Memory B cell (primary cell): ENCODE measurements at places on chromosomes 4 and X.

DNA sequence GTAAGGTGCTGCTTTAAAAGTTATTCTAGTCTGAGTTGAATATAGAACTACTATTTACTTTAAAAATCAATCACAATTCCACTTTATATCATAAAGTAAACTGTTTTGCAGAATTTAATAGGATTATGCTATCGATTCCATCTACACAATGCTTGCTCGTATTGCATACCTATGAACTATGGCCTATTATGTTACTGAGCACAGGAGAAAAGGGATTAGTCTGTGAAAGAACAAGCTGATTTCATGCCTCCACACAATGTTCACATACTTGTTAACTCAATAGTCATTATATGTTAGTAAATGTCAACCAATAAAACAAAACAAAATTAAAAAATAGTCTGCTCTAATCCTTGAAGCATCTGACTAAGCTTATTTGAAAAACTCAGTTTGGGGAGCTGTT, 223.6 kb downstream of the PCDH10 start:
- DNase-seq, result no peak
- no peaks in the 10 kb centered on the region for H3K27me3 ChIP-seq
- no peaks in the 10 kb centered on the region for H3K4me1 ChIP-seq
- no peak overlapping the region for H3K4me3 ChIP-seq

DNA sequence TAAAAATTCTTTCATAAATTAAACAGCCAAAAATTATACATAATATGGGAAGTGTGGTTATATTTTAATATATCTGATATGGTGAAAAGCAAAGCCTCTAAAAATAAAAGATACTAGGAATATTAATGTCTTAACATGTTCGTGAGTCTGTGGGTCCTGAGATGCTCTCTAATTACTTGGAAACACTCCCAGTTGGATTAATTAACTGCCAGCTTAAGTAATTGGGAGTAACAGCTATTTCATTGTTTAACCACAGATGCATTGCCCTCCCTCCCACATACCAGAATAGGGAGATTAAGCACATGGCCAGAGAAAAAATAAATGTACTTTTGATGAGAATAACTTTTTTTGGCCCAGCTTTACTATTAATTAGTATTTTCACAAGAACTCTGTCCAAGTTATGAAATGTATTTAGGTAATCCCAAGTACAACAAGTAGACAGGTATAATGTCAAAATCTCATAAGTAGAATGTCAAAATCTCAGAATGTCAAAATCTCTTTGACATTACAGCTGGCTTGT, 79.7 kb downstream of the BTC start:
- peaks cover 3% of the 10 kb centered on the region for H3K27me3 ChIP-seq
- peaks cover 3% of the 10 kb centered on the region for H3K36me3 ChIP-seq
- peaks cover 9% of the 10 kb centered on the region for H3K4me1 ChIP-seq

DNA sequence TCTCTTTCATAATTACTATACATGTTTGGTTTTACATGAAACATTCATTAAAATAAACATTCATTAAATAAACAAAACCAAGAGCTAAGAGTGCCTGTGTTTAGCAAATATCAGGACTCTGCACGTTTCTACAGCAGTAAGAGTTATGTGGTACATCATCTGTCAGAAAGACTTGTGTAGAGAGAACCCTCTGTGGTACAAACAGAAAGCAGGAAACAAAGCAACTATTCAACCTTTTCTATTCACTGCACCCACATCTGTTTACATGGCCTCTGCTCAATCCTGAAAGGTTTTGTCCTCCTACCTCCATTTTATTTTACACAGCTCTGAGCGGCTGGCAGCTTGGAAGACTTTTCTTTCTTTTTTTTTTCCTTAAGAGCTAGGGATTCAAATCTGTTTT, 90.7 kb upstream of the PCDH18 start:
- no peak overlapping the region for H3K4me3 ChIP-seq
- no peaks in the 10 kb centered on the region for H3K36me3 ChIP-seq
- H3K4me1 ChIP-seq, result no peaks in the 10 kb centered on the region
- DNase-seq, result no peak
- no peaks in the 10 kb centered on the region for H3K27me3 ChIP-seq
- no peak overlapping the region for H3K27ac ChIP-seq

DNA sequence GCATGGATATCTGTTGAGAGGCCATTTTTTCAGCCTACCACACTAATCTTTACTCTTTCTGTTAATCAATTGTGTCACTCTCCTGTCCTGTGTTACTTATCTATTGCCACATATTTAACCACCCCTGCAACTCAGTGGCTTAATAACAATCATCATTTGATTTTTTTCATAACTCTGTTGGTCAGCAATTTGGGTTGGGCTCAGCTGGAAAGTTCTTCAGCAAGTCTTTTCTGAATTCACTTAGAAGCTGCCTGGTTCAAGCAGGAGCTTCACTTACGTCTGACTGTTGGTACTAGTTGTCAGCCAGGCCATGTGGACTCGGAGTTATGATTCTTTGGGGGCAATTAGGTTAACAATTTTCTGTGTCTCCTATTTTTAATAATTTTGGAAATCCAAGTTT, 50.1 kb downstream of the CPE start:
- H3K4me3 ChIP-seq, result no peak overlapping the region
- no peak for DNase-seq
- H3K4me1 ChIP-seq, result no peaks in the 10 kb centered on the region
- H3K36me3 ChIP-seq, result peaks cover 2% of the 10 kb centered on the region

GRCh38 chrX:386239-386767, 404 bp downstream of the PPP2R3B start:
- H3K4me3 ChIP-seq, result peak overlapping the region; percentile 8
- peaks cover 7% of the 10 kb centered on the region for H3K4me1 ChIP-seq
- no peak for DNase-seq
- H3K36me3 ChIP-seq, result no peaks in the 10 kb centered on the region
- H3K27me3 ChIP-seq, result no peaks in the 10 kb centered on the region

GRCh38 chrX:16870862-16871815, 977 bp upstream of the RBBP7 start:
- H3K27me3 ChIP-seq, result no peaks in the 10 kb centered on the region
- H3K4me3 ChIP-seq, result peak overlapping the region; percentile 81
- H3K4me1 ChIP-seq, result peaks cover 25% of the 10 kb centered on the region
- peak overlapping the region; percentile 99 for H3K27ac ChIP-seq
